ENCODE measurements at places on chromosomes 5 and 9. TPM values are rescaled to one million over a fixed set of nuclear protein-coding genes. Genes with fewer than 3 reads are reported as not detected.

- peak overlapping the region; percentile 61 for H3K4me3 ChIP-seq
- DNase-seq = no peak
- H3K4me1 ChIP-seq = no peaks in the 10 kb centered on the region
- H3K36me3 ChIP-seq = no peaks in the 10 kb centered on the region
These were observed 2.9 kb downstream of the NR2F1 start for GRCh38 chr5:93585767-93586385.

DNA sequence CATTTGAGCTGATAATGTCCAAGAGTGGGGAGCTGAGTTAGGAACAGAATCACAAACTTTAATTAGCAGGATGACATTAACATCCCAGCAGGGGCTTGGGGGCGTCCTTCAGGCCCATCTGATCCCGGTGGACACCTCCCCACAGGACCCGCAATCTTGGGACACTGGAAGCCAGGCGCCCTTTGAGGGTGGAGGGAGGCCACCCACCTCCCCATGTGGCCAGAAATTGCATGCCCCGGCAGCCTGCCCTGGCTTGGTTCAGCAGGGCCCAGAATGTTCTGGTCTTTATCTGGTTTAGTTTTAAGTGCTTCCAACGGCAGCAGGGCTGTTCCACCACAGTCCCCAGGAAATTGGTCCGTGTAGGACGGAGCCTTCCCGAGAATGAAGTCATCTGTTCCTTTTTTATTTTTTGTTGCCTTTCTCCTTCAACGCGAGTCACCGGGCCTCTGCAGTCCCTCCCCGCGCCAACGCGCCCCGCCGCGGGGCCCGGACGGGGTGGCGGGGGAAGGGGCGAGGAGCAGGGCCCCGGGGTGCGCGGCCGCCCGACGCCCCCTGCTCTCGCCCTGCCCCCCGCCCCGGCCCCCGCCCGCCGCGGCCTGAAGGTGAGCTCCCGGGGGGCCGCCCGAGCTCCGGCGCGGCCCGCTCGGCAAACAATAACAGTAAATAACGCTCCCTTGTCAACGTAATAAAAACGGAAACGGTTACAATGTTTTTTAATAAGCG lies 207.9 kb downstream of the C9orf50 start:
- no peaks in the 10 kb centered on the region for H3K36me3 ChIP-seq
- peak overlapping the region; percentile 99 for H3K27ac ChIP-seq

DNA sequence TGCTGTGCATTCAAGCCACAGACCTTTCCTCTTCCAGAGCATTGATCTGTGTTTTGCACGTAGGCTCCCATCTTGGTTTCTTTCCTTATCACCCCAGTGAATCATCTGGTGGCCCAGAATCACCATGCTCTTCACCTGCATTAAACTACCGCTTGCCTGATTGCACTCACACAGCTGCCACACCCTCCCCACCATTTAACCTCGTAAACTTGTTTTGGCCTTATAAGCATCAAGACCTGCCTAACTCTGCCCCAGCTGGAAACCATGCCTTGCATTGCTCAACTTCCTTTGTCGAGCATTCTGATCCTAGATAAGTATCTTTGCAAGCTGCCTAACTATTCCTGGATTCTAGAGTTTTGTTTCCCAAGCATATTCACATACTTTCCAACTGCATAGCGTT lies 369.6 kb upstream of the SEMA6A start:
- no peak overlapping the region for H3K4me3 ChIP-seq
- DNase-seq = no peak
- H3K36me3 ChIP-seq = no peaks in the 10 kb centered on the region
- no peaks in the 10 kb centered on the region for H3K27me3 ChIP-seq
- H3K27ac ChIP-seq = no peak overlapping the region
- no peaks in the 10 kb centered on the region for H3K4me1 ChIP-seq

DNA sequence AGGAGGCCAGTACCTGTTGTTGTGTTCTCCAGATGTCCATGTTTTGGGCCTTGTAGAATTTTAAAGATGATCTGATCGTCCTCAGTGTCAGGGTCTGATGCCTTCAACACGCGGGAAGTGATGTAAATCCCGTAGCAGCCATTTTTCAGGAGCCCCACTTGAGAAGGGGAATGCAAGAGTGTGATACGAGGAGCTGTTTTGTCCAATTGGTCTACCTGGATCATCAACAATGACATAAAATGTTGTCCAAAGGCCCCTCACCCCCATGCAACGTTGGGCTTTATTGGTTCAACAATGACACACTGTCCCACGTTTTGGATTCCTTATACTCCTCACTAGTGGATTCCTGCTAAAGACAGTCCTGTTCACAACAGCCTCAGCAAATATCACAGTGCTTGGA lies 48.1 kb upstream of the CER1 start:
- H3K4me3 ChIP-seq = no peak overlapping the region
- H3K27ac ChIP-seq = no peak overlapping the region
- DNase-seq = no peak
- no peaks in the 10 kb centered on the region for H3K27me3 ChIP-seq

GRCh38 chr5:138653502-138653901 lies 78.3 kb upstream of the HSPA9 start:
- no peaks in the 10 kb centered on the region for H3K4me1 ChIP-seq
- H3K27ac ChIP-seq = no peak overlapping the region
- H3K27me3 ChIP-seq = no peaks in the 10 kb centered on the region
- no peaks in the 10 kb centered on the region for H3K36me3 ChIP-seq

DNA sequence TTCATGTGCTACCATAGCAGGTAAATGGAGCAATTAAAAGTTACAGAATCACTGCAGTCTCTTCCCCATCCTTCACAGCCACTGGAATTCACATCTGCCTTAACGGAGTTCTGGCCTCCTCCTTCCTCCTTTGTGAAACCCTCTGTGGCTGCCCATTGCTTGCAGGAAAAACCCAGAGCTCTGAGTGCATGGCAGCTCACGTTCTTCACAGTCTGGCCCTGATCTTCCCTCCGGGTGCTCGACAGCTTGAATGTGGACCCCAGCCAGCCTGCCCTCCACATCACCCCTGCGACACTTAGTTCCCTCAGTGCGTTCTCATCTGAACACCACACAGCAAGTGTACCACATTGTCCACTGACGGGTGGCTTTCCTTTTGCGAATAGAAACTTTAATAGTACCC lies 63.2 kb upstream of the RUFY1 start:
- no peak overlapping the region for H3K4me3 ChIP-seq
- no peak for DNase-seq
- no peaks in the 10 kb centered on the region for H3K27me3 ChIP-seq
- no peak overlapping the region for H3K27ac ChIP-seq

DNA sequence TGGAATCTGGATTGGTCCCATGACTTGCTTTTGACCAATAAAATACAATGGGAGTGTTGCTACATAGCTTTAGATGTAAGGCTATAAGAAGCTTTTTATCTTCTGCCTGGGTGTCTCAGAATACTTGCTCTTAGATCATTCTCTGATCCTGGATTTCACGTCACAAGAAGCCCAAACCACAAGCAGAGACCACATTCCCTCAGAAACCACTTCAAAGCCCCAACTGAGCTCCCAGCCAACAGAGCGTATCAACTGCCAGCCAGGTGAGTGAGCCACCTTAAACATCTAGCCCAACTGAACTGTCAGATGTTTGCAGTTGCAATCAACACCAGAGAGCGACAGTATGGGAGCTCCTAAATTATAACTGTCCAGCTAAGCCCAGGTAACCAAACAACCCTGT lies 687.1 kb downstream of the TLE1 start:
- H3K36me3 ChIP-seq = no peaks in the 10 kb centered on the region
- no peaks in the 10 kb centered on the region for H3K27me3 ChIP-seq
- no peak overlapping the region for H3K27ac ChIP-seq
- H3K4me1 ChIP-seq = no peaks in the 10 kb centered on the region

DNA sequence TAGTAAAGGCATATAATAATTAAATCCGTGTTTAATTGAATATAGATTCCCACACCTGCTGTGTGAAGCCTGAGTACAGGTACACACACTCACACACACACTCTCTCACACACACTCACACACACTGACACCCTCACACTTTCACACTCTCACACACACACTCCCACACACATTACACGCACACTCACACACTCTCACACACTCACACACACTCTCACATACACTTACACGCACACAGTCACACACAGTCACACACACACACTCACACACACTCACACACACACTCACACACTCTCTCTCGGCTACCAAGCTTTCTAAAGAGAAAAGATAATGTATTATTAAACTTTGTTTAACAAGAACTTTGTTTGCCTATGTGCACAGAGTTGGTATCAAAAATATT lies 195.1 kb upstream of the CTNND2 start:
- no peak for DNase-seq
- H3K4me3 ChIP-seq = no peak overlapping the region
- H3K27me3 ChIP-seq = no peaks in the 10 kb centered on the region
- H3K4me1 ChIP-seq = no peaks in the 10 kb centered on the region
- no peak overlapping the region for H3K27ac ChIP-seq
- H3K36me3 ChIP-seq = no peaks in the 10 kb centered on the region

DNA sequence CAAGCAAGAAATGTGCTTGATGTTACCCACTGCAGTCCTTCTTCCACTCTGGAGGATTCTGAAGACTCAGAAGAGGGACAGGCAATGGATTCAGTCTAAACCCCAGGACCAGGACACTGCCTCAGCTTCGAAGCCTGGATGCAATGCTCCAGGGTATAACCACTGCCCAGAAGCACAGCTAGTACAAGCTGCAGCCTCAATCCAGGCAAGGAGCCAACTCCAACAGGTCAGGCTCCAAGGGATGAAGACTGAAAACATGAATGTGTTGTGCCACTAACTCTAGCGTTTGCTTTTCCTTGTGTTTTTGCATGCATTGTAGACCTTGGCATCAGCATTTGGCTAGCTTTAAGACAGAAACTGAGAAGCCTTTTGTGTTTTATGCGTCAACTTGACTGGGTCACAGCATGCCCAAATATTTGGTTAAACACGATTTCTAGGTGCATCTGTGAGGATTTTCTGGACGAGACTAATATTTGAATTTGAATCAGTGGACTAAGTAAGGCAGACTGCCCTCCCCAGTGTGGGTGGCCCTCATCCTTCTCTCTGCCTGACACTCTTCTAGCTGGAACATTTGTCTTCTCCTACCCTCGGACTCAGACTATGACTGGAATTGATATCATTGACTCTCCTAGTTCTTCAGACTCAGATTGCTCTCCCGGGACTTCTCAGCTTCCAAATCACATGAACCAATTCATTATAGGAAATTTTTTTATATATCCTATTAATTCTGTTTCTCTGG lies 20.5 kb upstream of the GPX3 start:
- no peak overlapping the region for H3K27ac ChIP-seq
- no peaks in the 10 kb centered on the region for H3K27me3 ChIP-seq
- H3K36me3 ChIP-seq = no peaks in the 10 kb centered on the region
- no peak overlapping the region for H3K4me3 ChIP-seq

GRCh38 chr9:73149371-73150067 lies 2.1 kb upstream of the ANXA1 start:
- H3K27ac ChIP-seq = peak overlapping the region; percentile 89
- H3K4me3 ChIP-seq = peak overlapping the region; percentile 2
- H3K27me3 ChIP-seq = no peaks in the 10 kb centered on the region
- no peak for DNase-seq
- H3K4me1 ChIP-seq = peaks cover 21% of the 10 kb centered on the region
- H3K36me3 ChIP-seq = no peaks in the 10 kb centered on the region

- no peaks in the 10 kb centered on the region for H3K4me1 ChIP-seq
- H3K36me3 ChIP-seq = no peaks in the 10 kb centered on the region
- no peak overlapping the region for H3K4me3 ChIP-seq
- no peak overlapping the region for H3K27ac ChIP-seq
- DNase-seq = no peak
- no peaks in the 10 kb centered on the region for H3K27me3 ChIP-seq
These were observed 261.5 kb upstream of the TARS1 start for GRCh38 chr5:33179301-33179700.

DNA sequence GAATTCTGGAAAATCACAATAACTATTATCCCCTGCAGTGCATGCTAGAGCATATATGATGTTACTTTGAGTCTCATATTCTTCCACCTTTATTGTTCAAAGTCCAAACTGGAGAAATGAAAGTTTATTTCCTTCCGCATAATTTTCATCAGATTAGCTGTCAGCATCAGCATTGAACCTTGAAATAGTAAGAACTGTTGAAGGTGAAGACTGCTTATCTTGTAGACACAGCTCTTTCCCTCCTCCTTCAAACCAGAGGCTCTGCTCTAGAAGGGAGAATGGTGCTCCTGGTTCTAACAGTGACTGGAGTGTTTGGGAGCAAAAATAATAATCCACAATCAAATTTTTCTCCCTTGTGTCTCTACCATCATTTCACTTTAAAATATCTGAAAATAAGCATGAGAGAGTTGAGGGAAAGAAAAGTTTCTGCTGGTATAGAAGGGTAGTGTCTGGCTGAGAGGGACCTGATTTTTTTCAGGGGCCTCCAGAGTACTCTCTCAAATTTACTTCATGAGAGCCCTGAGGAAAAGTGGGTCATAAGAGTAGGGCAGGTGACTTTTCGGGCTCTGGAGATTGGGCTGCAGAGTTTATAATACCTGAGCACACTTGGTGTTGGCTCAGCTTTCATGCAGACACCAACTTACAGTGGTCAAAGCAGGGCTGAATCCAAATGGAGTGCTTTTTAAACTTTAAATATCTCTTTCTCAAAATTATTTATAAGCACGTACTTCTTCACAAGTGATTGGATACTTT lies 170.4 kb downstream of the ZDHHC21 start:
- no peak for DNase-seq
- no peaks in the 10 kb centered on the region for H3K27me3 ChIP-seq
- no peak overlapping the region for H3K27ac ChIP-seq
- no peaks in the 10 kb centered on the region for H3K36me3 ChIP-seq
- no peak overlapping the region for H3K4me3 ChIP-seq

DNA sequence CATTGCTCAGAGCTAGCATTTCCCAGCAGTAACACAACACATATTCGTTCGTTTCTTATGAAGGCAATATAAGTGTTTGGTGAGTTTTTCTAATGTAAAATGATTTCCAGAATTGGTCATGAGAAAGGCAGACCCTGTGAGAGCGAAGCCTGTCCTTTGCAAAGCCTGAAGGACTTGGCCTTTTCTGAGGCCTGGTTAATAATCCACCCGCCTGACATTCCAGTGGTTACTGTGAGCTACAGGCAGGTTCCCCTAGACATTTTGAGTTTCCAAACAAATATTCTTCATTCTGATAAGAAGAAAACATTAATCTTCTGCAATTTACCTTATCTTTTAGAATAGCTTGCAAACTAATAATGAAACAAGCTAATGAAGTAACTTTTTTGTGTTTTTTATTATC lies 38.0 kb downstream of the ADAMTS16 start:
- no peaks in the 10 kb centered on the region for H3K27me3 ChIP-seq
- H3K4me1 ChIP-seq = no peaks in the 10 kb centered on the region
- no peaks in the 10 kb centered on the region for H3K36me3 ChIP-seq
- no peak for DNase-seq

GRCh38 chr5:149916334-149917072 lies 28.1 kb downstream of the PDE6A start:
- no peaks in the 10 kb centered on the region for H3K4me1 ChIP-seq
- no peaks in the 10 kb centered on the region for H3K27me3 ChIP-seq
- no peak for DNase-seq
- H3K4me3 ChIP-seq = no peak overlapping the region
- H3K36me3 ChIP-seq = no peaks in the 10 kb centered on the region

- no peak overlapping the region for H3K4me3 ChIP-seq
- no peaks in the 10 kb centered on the region for H3K27me3 ChIP-seq
- H3K36me3 ChIP-seq = no peaks in the 10 kb centered on the region
- H3K4me1 ChIP-seq = no peaks in the 10 kb centered on the region
- peak; percentile 39 for DNase-seq
These were observed 1.9 kb upstream of the RUSC2 start for GRCh38 chr9:35488021-35488420.

The SPINK6 gene
- not detected for total RNA-seq

The FAM174A gene
- total RNA-seq = 10.4 TPM

The UGCG gene
- 12.3 TPM for total RNA-seq

The MYMK gene
- total RNA-seq = not detected

The WWC1 gene
- total RNA-seq = not detected

All from uterus (tissue), 4 donors.